ENCODE measurements at places on chromosomes 1 and 21.
A peak's percentile ranks its signal among the peaks of the same experiment; 100 is the strongest.

GRCh38 chr1:214712737-214713136 is 109.7 kb downstream of the CENPF start:
- DNase-seq, result no peak

GRCh38 chr1:203512848-203513584 is 19.1 kb downstream of the OPTC start:
- DNase-seq, result no peak

DNA sequence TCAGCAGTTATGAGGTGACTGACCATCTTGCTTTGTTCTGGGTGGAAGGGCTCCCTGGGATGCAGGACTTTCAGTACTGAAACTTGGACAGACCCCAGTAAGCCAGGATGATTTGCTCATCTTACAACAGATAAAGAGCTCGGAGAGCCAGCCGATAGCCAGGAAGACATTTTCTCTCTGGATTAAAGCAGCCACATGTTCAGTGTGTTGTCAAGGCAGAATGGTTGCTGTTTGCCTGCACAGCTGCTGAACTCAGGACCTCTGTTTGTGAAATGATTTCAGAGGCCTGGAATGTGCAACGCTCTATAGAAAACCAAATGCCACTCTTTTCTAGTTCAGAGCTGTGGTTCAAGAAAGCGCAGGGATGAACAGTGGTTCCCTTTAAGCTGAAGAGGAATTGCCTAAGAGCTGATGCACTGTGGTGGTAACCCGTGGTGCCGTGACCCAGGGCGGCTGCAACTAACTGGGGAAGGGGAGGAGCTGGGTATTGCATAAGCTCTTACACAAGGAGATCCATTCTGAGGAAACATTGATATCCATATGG is 40.7 kb downstream of the CASQ2 start:
- DNase-seq, result no peak

DNA sequence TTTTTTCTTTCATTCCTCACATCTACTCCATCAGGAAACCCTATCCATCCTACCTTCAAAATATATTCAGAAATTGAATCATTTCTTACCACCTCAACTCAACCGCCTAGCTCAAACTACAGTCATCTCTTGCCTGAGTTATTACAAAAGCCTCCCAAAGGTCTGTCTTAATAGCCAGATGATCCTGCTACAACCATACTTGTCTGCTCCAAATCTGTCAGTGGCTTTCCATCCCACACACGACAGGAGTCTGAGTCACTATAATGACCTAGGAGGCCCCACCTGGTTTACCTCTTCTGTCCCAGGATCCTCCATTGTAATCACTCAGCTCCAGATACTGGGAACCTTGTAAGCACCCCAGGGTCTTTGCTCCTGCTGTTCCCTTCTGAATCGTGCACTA is 37.1 kb upstream of the IL12RB2 start:
- no peak for DNase-seq

- DNase-seq, result no peak
Observed at GRCh38 chr1:58581641-58582040, 4.6 kb upstream of the TACSTD2 start.

DNA sequence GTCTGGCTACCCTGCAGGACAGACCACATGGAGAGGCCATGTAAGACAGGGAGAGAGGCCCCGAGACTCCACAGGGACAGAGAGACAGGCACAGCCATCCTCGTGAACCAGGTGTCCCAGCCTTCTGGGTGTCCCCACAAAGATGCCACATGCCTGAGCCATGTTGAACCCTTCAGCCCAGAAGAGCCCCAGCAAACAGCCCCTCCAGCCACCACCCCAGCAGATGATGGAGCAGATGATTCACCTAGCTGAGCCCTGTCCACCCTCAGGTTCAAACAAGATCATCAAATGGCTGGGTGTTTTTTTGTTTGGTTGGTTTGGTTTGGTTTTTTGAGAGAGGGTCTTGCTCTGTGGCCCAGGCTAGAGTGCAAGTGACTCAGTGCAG is 78.7 kb downstream of the DHRS3 start:
- no peak for DNase-seq

DNA sequence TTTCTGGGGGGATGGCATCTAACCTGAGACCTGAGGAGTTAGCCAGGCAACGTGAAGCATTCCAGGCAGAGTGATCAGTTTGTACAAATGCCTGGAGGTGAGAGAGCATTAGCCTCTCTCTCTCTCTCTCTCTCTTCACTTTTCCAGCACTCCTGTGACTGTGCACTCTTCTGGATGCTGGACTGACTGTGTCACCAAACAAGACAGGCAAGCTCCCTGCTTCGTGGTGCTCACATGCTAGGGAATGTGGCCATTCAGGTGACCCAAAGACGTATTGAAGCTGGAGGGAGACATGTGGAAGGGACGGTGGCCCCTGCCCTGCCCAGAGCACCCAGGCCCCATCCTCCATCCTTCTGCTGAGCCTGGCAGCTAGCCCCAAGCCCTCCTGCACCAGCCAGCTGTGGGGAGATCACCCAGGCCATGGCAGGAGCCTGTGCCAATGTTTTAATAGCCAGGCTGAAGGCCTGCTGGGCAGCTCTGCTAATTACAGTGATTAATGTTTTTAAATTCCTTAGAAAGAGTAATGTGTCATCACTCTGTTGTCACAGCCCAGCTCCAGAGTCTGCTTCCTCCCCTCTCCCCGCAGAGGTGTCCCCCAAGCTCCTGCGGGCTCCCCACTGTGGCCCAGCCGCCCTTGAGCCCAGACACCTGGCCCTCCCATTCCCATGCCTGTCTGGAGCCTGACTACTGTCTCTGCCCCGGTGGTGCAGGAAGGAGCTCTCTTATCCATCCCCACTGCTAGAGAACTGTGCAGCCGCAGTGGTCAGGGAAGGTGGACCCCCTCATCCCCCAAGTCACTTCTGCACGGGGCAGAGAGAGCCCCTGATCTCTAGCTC is 48.9 kb downstream of the UBIAD1 start:
- DNase-seq, result no peak

- peak; percentile 28 for DNase-seq
Observed at GRCh38 chr1:214332946-214333798, 52.2 kb downstream of the SMYD2 start.

DNA sequence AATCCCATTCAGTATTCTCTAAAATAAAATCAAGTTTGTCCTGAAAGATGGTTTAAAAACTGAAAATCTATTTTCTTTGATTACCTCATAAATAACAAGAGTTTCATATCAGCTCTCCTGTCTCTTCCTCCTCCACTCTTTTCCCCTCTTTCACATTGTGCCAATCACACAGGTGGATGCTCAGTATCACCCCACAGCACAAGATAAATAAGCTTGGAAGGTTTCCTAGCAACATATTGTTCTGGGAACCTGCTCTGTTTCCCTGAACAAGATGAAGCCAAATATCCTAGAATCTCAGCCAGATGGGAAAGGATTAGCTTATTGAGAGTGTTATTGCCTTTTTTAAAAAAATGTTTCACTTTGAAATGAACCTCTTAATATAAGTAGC is 45.7 kb upstream of the CACYBP start:
- DNase-seq, result peak; percentile 48

GRCh38 chr1:59798600-59798999 is 16.1 kb upstream of the HOOK1 start:
- no peak for DNase-seq

- DNase-seq, result no peak
Observed at GRCh38 chr1:241637046-241637590, 3.1 kb downstream of the CHML start.

- no peak for DNase-seq
Observed at GRCh38 chr1:46171351-46171750, 3.5 kb upstream of the TSPAN1 start.

DNA sequence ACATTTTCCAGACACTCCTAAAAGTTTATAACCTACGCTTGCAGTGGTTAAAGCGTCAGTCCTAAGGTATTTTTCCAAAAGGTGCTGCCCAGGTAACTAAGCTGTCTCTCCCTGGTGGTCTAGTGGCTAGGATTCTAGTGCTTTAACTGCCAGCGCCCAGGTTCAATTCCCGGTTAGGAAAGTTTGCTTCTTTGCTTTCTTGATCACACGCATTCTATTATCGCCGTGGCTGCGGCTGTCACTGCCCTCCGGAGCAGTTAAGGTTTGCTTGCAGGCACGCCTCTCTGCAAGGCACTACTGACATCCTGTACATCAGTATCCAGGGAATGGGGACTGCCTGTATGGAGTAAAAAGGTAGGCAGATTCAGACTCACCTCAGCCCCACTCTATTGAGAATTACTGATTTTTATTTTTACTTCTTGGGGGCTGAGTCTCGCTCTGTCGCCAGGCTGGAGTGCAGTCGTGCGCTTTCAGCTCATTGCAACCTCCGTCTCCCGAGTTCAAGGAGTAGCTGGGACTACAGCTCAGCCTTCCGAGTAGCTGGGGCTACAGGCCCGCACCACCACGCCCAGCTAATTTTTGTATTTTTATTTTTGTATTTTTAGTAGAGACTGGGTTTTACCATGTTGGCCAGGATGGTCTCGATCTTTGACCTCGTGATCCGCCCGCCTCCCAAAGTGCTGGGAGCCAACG is 53.2 kb upstream of the CFAP126 start:
- no peak for DNase-seq

- DNase-seq, result no peak
Observed at GRCh38 chr1:246083416-246083815, 423.7 kb downstream of the SMYD3 start.

- no peak for DNase-seq
Observed at GRCh38 chr1:167121375-167122120, 27.7 kb downstream of the STYXL2 start.

DNA sequence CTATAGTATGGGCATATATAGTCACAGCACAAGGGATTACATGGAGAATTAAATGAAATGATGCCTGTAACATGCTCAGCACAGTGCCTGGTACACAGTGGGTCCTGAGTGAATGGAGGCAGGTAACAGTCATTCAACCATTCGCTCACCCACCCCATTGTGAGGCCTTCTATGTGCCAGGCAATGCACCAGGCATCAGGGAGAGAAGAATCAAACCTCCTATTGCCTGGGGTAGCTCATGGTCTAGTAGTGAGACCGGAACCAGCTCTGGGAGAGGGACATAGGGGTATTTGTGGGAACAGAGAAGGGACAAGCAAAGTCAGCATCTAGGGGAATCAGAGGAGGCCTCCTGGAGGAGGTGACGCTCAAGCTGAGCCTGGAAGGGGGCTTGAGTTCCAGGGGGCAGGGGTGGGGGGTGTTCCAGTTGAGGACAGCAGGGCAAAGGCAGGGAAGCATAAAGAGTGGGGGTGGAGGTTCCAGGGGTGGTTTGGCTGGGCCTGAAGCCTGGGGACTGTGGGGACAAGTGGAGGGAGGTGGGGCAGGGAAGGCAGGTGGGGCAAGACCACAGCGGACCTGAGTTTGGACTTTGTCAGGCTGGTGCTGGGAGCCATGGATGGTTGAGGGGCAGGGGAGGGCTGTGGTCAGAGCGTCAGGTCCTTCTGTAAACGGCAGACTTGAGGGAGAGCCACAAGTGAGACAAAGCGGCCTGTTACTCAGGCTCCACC is 591.6 kb downstream of the PTPRU start:
- no peak for DNase-seq

- no peak for DNase-seq
Observed at GRCh38 chr1:10617931-10618885, 143.5 kb downstream of the PEX14 start.

DNA sequence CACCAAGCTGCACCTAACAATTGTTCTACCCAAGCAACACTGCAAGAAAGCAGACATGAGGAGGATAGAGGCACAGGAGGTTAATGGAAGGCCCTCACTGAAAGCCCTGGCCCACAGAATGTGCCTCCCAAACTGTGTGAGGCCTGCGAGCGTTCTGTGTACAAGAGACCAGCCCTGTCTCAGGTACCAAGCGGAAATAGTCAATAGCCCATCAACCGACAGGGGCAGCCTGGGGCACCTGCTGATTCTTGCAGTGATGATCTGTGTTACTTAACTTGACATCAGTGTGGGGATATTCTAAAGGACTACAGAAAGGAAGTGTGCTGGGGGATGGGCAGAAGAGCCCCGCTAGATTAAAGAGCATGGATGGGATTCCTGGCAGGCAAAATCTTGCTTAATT is 392.4 kb downstream of the KCNH1 start:
- DNase-seq, result no peak

GRCh38 chr21:33884376-33885171 is 31.0 kb downstream of the ATP5PO start:
- DNase-seq, result no peak

DNA sequence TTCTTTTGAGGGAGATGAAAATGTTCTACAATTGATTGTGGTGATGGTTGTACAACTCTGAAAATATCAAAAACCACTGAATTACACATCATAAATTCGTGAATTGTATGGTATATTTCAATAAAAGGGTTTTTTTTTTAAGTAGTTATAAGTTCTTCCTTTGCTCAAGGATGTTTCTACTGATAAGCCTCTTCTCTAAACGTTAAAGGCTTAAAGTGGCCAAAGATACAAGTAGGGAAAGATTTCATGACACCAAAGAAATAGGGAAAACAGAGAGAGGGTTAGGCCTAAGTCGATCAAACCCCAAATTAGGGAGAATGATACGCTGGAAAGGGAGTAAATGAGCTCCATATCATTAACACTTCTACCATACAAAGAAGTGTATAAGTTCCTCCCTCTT is 4.1 kb downstream of the KDM5B start:
- DNase-seq, result no peak

DNA sequence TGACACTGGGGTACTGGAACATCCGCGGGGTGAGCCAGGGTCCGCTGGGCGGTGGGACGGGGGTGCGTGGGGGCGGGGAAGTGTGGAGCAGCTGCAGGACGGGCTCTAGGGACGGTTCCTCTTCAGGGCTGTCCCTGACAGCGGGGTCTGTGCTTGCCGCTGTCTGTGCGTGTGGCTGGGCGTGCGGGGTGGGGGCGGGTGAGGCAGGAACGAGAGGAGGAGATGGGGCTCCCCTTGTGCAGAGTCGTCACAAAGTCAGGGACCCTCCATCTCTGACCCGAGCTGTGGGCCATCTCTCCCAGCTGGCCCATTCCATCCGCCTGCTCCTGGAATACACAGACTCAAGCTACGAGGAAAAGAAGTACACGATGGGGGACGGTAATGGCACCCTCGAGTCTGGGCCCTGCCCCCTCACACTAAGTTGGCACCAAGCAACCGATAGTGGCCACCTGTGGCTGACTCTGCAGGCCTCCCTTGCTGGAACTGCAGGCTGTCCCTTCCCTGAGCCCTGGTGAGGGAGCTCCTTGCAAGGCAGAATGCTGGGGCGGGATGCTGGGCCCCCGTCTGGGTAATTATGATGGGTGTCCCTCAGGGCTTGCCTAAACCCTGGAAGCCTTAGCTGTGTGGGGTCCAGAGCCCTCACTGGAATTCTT is 392 bp downstream of the GSTM2 start:
- no peak for DNase-seq

DNA sequence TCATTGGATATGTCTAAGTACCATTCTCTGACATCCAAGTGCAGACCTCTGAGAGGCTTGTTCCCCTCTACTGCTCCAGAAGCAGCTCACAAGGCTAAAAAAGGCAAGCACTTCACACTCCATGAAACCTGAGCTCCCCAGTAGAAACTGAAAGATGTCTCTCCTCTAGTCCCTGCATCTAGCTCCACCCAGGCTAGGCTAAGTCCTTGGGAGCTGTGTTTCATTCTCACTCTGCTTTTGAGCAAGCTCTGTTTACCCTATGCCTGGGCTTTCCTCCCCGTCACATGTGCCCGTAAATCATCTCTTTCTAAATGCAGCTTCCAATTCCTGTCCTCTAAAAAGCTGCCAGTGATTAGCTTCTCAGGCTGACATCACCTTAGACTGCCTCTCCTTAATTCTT is 39.0 kb downstream of the LRRC71 start:
- DNase-seq, result no peak

Measured in NCI-H524 (cell line).